NCI-H1436 treated with DMSO at 0.1 percent for 48 hours (cell line): ENCODE measurements at places on chromosomes 13 and 19.

DNA sequence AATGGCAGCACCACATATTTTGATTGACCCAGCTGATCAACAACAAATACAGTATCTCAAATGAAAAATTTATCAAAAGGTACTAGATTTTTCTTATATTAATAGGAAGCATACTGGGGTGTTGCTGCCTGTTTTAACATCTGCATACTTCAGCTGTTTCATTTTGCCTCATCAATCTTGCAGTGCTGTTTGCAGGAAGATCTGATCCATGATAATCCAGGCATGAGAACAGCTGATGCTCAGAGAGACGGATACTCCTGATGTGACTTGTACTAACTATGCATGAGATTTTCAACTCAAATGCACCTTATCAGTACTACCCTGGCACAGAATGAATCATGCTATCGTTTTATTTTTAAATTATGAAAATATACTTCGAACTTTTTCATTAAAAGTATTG, 2136.8 kb downstream of the PCDH9 start:
- DNase-seq: no peak

DNA sequence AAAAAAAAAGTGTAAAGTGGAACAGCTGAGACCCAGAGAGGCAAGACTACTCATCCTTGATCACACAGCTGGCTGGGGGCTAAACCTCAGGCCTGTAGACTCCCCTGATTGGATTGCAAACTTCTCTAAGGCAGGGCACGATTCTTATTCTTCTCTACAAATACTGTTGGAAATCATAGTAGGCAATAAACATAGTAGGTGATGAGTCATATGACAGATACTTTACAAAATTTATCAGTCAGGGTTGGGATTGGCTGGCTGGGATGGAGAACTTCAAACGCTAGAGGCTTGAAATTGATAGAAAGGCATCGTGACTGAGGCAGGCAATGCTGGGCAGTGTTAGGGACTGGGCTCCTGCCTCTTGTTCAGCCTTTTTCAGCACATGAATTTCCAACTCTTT, 5.9 kb upstream of the MATK start:
- DNase-seq: no peak

DNA sequence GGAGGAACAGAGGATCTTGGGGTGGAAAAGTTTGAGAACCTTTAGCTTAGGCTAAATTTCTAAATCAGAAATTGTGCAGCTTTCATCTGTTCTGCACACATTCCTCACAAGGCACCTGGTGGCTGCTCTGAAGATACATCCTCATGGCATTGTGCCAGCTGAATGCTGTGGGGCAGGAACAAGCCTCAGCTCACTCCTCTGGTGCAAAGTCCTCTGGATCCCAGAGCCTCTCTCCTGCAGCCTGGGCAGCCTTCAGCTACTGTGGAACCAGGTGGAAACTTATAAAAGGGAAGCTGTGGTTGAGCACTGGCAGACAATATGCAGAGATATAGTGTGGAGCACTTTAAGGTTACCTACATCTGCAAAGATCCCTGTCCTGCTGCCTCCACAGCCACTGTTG, 72.3 kb downstream of the KCTD12 start:
- DNase-seq: no peak

- no peak for DNase-seq
These were observed 3.4 kb downstream of the ZNF430 start for GRCh38 chr19:21023901-21024300.

GRCh38 chr19:4844348-4845179, 13.1 kb upstream of the TICAM1 start:
- no peak for DNase-seq
